Uterine smooth muscle cell (primary cell): ENCODE measurements at places on chromosomes 13 and 19. TPM values are rescaled to one million over a fixed set of nuclear protein-coding genes. Genes with fewer than 3 reads are reported as not detected.

Gene ZNF554
- total RNA-seq, result 1.9 and 3.6 TPM in 2 replicates

Gene ASF1B
- 7.2 and 24.0 TPM in 2 replicates for total RNA-seq

Gene LILRB3
- not detected in 2 replicates for total RNA-seq

Gene PRR19
- 0.37 and 0.55 TPM in 2 replicates for total RNA-seq

Gene LILRA6
- total RNA-seq, result not detected in 2 replicates

Gene CIC
- total RNA-seq, result 31.5 and 32.0 TPM in 2 replicates

Gene CD177
- 0.25 and 0.55 TPM in 2 replicates for total RNA-seq

Gene RPS28
- total RNA-seq, result 175 and 215 TPM in 2 replicates

Gene ZNF729
- total RNA-seq, result under 0.01 TPM in 1 of 2 replicates, not detected in the other

Gene TEX29
- not detected in 2 replicates for total RNA-seq
